ENCODE measurements at places on chromosomes 16 and 17.
A peak's percentile ranks its signal among the peaks of the same experiment; 100 is the strongest.

GRCh38 chr17:39678340-39679116, 9.3 kb downstream of the PGAP3 start:
- DNase-seq, result no peak

DNA sequence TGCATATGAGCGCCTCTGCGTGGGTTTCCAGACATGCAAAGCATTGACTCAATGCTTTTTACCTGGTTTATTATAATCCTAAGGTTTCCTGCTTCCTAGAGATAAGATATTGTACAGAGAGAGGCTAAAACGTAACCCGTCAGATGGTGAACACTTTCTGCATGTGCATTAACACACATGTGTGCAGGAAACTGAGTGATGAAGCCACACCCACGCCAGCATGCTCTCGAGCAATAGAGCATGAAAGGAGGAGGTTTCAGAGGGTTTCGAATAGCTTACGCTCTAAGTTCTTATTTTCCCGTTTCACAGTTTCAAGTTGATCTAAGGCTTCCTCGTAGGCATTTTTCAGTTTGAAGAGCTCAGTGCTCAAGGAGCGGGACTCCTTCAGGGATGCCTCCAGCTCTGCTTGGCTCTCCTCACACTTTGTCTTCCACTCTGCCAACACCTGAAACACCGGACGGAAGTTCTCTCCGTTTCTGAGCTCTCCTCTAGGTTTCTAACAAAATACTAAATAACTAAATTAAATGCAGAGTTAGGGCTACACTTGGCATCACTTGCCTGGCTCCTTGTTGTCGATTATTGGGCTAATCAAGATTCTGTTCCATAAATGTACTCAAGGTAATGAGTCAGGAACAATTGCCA, 23.2 kb downstream of the MYH3 start:
- no peak for DNase-seq

DNA sequence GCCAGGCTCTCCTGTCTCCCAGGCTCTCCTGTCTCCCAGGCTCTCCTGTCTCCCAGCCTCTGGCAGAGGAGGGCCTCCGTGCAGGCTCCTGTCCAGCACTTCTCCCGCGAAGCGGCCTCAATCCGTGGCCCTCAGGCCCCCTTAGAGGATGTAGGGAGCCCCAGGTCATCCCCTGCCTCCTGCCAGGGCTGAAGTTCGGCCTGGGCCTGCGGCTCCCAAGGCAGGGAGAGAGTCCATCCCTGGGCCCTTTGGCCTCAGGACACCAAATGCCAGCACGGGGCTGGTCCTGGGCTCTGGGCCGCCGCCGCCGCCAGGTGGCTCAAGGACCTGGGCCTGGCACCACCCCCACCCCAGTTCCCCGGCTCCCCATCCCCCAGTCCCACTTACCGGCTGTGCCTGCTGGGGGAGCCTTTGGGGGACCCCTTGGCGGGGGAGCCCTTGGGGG, 370 bp downstream of the EVPL start:
- DNase-seq, result no peak

DNA sequence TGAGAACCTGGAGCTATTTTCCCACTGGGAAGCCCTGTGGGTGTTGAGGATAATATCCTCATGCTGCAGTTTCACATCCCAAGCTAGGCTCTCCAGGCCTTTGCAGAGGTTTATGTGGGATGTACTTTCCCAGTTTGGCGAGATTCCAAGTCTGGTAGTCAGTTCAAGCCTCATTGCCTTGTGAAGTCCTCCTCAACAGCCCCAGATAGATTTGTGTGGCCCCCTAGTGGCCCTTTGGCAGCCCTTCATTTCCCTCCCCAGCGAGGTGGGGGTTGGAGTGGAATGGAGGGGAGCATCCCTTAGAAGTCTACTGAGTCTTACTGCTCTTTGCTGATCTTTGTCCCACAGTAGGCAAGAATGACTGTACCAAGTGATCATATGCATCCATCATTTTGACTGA, 137.9 kb downstream of the CDH11 start:
- peak; percentile 5 for DNase-seq

GRCh38 chr17:10071141-10071540, 127.3 kb downstream of the GAS7 start:
- DNase-seq, result no peak

- DNase-seq, result no peak
Measured at GRCh38 chr16:2979669-2980226, 498 bp downstream of the PKMYT1 start.

GRCh38 chr17:77779711-77780539, 178.6 kb upstream of the TNRC6C start:
- DNase-seq, result no peak

DNA sequence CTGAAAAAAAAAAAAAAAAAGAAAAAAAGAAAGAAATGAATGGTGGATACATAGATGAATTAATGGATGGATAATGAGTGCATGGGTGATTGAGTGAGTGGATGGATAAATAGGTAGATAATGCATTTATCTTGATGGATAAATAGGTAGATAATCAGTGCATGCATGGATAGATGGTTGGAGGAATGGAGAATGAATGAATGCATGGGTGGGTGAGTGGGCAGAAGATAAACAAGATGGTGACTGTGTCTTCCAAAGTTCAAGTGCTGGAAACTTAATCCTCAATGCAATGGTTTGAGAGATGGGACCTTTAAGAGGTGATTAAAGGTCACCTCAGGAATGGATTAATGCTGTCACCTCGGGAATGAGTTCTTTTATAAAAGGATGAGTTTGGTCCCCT, 6.8 kb upstream of the RNF112 start:
- DNase-seq, result no peak

DNA sequence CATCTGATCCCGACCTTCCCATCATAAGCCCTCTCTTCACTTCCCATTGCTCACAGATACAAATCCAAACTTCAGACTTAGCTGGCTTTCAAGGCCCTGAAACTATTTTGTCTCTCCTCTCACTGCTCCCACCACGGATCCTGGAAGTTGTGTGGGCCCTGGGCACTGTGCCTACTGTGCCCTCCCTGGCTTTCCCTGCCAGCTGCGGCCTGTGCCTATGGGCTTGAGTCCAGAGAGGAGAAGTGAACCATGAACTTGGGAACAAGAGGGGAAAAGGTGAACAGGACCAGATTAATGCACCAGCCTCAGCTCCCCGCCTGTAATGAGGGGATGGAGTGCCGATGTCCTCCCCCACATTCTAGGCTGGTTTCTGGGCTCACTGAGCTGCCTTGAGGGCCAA, 18.9 kb upstream of the KCNJ12 start:
- no peak for DNase-seq

DNA sequence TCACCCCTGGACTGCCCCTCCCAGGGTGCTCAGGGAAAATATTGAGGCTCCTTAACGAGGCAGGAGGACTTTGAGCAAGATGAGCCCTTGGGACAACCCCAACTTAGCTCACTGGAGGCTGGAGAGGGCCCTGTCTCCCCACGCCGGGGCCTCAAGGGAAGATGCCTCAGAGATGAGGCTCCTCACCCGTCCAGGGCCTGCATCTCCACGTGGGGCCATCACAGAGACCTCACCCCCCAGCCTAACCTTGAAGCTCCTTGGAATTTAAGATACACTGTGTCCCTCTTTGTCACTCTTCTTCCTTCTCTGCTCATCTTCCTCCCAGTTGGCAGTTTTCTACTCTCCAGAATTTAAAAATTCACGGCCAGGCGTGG, 11.2 kb downstream of the COX4I1 start:
- no peak for DNase-seq

GRCh38 chr17:27157297-27157696, 136.6 kb upstream of the WSB1 start:
- no peak for DNase-seq

DNA sequence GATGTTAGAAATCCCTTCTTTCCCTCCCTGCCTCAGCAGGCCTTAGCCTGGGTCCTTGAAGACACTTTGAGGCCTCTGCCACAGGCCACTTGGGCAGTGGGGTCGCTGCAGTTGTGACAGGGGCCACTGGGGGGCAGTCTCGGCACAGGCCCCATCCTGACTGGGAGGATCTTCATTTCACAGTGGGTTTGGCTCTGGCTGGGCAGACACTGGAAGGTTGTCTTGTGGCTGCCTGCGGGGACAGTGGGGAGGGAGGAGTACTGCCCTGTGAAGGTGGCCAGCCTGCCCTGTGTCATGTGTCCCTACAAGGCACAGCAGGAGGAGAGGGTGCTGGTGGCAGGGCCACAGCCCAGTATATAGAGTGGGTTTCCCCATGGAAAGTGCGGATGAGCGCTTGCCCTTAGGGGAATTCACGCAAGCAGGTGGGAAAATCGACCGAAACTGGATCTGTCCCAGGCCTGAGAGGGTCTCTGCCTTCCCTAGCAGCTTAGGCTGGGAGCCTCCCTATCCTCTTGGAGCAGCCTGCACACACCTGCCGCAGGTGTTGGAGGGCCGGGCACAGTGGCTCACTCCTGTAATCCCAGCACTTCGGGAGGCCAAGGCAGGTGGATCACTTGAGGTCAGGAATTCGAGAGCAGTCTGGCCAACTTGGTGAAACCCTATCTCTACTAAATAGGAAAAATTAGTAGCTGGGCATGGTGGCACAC, 28.8 kb downstream of the GINS2 start:
- peak; percentile 51 for DNase-seq

DNA sequence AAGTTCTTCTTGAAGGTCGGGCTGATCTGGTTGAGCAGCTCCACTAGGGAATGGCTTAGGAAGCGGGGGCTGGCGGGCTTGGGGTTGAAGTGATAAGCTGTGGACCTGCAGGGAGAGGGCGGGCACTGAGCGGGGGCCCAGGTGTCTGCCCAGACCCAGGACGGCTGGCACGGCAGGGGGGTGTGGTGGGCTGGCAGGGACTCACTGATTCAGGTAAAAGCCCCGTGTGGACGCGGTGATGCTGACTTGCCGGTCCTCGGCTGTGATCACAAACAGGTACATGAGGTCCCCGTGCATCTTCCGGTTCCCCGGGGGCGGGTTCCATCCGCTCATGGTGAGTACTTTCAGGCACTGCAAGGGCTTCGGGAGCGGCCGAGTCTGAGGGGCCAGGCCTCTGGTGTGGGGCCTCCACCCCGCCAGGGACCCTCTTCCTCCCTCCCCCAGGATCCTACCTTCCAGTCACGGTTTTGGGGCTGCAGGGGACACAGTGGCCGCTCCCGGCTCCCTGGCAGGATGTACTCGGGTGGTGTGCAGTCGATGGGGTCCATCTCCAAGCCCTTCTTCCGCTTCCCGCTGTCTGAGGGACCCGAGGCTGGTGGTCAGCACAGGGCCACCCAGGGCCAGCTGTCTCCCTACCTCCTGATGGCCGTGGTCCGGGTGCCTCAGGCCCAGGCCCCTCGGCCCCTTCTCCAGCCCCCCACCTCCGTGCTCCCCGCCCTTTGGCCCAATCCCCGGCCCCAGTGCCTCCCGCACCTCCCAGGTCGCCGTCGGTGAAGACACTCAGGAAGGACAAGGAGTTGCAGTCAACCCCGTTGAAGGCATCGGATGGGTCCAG, 10.2 kb downstream of the CLUH start:
- no peak for DNase-seq

GRCh38 chr17:56481659-56482058, 111.8 kb upstream of the NOG start:
- DNase-seq, result no peak

- peak; percentile 23 for DNase-seq
Measured at GRCh38 chr17:17782523-17783115, 54.2 kb downstream of the SREBF1 start.

GRCh38 chr17:77222356-77222755, 81.6 kb downstream of the SEC14L1 start:
- DNase-seq, result no peak

DNA sequence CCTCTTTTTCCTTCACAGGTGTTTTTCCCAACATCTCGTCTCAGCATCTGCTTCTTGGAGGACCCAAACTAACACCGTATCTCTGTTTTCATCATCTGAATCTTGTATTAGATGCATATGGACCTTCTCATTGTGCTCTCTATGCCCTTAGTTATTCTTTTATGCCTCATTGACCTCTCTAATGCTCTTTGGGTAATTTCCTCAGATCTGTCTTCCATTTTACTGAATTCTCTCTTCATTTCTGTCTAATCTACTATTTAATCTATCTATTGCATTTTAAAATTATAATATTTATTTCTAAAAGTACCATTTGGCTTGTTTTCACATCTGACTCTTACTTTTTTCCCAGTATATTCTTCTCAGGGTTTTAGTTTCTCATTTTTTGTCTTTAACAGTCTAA, 81.1 kb downstream of the PITPNC1 start:
- DNase-seq, result no peak

DNA sequence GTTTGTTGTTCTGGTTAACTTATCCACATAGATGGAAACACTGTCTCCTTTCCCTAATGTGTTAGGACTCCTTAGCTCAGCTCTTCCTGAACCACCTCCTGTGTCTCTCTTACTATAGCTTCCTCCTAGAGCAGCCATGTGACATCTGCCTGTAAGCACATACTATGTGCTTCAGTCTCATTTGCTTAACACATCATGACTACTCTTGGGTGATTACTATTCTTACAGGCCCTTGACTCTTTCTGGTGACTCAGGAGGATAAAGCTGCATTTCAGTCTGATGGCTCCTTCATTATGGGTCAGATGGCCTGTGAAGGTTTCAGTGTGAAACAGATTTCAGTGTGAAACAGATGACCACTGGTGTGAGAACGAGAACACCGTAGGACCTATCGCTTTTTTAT, 320 bp upstream of the KRTAP4-2 start:
- no peak for DNase-seq

DNA sequence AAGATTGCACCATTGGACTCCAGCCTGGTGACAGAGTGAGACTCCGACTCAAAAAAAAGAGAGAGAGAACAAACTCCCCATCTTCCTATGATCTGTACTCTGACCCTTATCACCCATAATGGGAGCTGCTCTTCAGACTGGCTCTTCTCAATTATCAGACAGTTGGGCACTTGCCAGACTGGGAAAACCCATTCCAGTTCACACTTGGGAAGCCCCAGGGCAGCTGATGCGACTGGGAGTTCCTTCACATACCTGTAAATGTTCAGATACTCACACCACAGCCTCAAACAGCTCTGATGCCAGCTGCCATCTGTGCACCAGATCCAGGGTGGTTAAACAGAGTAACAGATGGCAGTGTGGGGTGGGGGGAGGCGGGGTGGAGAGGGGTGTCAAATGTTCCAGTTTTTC, 23.8 kb upstream of the TMEM101 start:
- no peak for DNase-seq

DNA sequence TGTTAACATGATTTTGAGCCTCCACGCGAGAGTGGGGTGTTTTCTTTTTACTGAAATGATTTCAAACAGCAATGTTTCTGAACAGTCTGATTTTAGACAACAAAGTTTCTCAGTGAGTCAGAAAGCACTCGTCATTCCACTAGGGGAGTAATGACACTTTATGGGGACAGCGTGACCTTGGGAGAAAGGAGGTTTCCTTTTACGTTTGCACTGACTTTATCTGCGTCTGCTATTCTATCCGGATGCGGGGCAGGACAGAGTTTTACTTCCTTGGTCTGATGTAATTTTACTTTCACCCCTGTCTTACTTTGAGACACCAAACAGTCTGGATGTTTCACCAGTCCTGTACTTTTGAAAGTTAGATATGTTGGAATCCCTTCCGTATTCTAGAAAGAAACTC, 20.7 kb downstream of the SLC47A1 start:
- no peak for DNase-seq

Measured in COR-L47 (cell line).